Iris pigment epithelial cell (primary cell): ENCODE measurements at places on chromosomes 5 and 9.

- no peak for DNase-seq
Measured at GRCh38 chr9:129223551-129224208, 45.6 kb upstream of the IER5L start.

DNA sequence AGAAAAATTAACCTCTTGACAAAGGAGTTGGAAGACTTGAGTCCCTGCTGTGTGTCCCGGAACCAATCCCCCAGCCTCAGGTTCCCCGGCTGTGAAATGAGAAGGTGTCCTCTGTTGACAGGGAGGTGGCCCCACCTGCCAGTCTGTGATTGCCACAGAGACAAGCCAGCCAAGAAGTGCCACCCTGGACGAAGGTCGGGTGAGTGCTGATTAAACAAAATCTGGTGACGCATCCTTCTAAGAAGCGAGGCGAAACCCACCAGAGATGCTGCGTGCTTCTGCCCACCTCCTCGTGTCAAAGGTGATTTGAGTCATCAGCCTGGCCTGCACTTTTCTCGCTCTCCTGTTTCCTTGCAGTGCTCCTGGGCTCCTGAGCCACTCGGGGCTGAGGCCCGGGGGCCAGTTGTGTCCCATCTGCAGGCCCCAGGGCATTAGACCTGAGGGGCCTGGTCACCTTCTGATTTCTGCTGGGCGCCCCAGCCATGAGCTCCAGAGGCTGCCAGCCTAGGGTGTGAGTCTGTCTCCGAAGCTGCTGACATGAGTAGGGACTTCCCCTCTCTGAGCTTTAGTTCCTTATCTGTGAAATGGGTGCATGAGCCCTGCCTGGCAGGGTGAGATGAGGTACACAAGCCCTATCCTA, 28.7 kb downstream of the NEK6 start:
- DNase-seq = peak; percentile 90

DNA sequence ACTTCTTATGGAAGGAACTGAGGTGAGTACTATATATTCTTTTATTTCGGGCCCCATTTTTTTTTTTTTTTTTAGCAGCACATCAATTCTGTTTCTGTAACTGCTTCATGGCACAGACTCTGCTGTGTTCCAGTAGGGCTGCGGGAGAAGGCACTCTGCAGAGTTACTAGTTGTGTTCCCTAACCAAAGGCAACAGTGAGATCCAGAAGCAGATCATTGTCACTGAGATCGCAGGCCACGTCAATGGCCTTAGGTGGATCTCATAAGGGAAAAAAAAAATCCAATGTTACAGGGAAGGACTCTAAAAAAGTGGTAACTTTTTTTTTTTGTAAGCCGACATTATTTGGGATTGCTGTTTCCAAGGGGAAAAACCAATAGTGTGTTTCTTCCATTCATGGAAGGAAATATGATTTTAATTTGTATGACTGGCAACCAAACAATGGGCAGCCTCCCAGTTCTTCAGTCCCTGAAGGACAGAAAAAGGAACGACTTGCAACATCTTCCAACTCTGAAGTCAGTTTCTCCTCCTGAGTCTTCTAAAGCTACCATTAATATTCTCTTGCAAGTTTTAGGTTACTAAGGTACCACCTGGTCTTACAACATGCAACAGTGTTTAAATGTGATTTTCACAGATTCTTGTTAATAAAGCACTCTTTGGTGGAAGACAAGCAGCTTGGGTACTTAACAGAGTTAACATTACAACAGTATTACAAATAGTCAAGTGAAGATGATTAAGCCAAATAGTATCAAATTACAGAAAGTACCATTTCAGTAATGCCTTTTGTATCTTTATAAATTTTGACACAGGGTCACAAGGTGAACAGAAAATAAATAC, 52.8 kb downstream of the HABP4 start:
- peak; percentile 40 for DNase-seq

DNA sequence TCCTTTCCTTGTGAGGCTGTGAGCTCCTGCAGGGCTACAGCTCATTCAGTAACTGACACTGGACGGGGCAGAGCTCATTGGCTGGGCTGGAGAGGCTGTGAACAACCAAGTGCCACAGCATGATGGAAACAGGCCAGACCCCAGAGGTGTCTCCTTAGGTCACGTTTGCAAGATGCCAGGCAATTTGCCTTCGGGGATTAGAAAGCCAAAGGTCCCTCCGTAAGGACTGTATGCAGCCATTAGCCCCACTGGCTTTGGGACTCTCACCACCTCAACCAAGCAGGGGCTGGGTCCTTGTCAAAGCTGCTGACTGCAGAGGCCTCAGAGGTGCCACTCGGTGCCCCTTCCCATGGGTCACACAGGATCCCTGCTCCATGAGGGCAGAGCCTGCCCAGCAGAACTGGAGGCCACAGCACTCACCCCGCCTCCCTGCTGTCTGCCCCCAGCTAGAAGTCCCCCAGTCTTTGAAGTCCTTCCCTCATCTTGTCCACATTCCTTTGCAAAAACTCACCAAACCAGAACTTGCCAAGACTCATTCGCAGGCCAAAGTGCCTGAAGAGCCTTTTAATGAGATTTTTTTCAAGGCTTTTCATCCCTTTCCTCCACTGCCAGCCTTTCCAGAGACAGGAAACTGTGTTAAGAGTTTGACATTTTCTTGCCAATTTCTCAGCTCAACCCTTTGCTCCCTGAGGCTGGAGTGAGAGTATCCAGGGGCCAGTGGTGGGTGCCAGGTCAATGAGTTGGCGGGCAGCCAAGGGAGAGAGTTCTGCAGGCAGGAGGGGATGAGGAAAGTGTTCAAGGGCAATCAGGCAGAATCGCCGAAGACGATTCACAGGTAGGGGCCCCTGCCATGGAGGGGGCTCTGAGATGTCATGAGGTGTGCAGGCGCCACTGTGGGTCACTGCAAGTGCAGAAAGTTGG, 39.7 kb upstream of the SLC25A51 start:
- peak; percentile 91 for DNase-seq

GRCh38 chr5:107304684-107305083, 366.1 kb downstream of the EFNA5 start:
- DNase-seq = no peak

- peak; percentile 91 for DNase-seq
Measured at GRCh38 chr9:73151653-73152542, at the start of gene ANXA1. Gene ANXA1, plus strand, starts transcription at chr9:73151865. Its CDS starts 6,671 bp downstream, at chr9:73158536.

- DNase-seq = no peak
Measured at GRCh38 chr9:103990311-103990710, 103.8 kb upstream of the SMC2 start.

- no peak for DNase-seq
Measured at GRCh38 chr5:178793151-178793550, 62.7 kb upstream of the ZNF354A start.
